Renal cortical epithelial cell (primary cell): ENCODE measurements at places on chromosomes 7 and 10. TPM values are rescaled to one million over a fixed set of nuclear protein-coding genes. Genes with fewer than 3 reads are reported as not detected.
A peak's percentile ranks its signal among the peaks of the same experiment; 100 is the strongest.

DNA sequence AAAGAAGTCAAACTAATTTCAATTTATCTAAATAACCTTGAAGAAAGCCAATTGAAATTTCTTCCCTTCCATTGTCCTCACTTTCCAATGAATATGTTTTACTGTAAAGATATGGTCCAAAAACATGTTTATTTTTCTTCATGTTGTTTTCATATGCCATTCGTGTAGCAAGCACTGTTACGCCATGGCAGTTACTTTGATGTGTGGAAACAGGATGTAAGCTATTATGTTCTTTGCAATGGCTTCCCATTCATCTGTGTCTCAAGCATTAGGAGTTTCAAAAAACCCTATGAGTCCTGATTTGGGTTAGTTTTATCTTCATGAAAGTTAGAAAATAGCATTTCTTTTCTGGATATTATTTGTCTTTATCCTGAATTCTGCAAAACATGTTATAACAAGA lies 31.0 kb downstream of the GPR141 start:
- no peak for DNase-seq

DNA sequence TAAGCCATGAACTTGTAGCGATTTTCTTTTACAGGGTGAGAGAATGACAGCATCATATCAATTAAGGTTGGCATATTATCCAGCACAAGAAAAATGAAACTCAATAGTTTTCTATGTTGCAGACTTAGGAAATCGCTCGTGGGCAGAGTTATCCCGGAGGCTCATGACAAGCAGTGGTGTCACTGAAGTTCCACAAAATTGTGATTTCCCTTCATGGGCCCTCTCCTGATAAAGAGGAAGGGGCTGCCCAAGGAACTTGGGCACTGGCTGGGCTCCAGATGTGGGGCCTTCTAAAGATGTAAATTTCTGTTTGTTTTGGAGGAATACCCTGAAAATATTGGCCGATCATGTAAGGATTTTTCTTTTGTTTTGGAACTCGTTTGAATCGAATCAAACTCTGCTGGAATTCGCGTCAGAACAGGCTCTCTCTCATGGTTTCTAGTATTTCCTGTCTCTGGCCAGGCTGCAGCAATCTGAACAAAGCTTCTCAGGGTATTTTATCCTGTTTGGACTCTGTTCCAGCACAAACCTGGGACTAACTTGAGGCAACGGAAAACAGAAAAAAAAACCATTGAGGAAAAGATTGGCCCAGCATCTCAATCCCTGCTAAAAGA lies 340.6 kb upstream of the NRP1 start:
- DNase-seq, result no peak

DNA sequence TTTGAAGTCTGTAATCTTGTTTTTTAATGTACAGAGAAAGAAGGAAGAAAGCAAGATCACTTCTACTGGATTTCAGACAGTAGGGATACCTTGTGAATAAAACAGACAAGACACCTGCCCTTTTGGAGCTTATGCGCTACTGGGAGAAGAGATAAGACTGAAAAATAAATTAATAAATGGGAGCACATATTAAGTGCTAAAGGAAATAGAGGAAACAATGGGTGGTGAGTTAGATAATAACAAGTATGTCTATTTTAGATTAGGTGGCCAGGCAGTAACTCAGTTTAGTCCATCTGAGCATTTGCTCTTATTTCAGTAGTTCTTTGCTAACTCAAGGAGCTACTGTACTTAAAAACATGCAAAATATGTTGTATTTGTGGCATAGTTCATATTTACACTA lies 15.9 kb downstream of the MIOS start:
- DNase-seq, result no peak

DNA sequence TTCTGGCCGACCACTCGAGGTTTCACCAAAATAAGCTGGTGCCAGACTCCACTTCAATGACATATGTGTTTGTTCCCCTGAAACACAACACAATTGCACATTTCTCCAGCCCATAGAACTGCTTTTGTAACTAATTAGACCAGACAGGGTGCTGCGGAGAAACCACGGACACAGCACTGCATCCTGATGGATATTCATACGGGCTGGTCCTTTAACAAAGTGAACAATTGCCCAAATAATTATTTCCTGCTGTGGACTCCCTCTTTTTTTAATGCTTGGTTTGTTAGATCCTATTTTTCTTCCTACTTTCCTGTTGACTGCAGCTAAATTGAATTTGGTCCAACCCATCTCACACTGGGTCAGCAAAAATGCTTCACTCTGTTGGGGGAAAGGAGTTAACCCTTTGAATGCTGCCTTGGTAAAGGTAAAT lies 198.6 kb upstream of the BMPER start:
- DNase-seq, result no peak

- DNase-seq, result no peak
Measured at GRCh38 chr10:130160775-130161174, 24.6 kb downstream of the GLRX3 start.

GRCh38 chr7:47622946-47623640 lies 41.2 kb upstream of the TNS3 start:
- peak; percentile 75 for DNase-seq

DNA sequence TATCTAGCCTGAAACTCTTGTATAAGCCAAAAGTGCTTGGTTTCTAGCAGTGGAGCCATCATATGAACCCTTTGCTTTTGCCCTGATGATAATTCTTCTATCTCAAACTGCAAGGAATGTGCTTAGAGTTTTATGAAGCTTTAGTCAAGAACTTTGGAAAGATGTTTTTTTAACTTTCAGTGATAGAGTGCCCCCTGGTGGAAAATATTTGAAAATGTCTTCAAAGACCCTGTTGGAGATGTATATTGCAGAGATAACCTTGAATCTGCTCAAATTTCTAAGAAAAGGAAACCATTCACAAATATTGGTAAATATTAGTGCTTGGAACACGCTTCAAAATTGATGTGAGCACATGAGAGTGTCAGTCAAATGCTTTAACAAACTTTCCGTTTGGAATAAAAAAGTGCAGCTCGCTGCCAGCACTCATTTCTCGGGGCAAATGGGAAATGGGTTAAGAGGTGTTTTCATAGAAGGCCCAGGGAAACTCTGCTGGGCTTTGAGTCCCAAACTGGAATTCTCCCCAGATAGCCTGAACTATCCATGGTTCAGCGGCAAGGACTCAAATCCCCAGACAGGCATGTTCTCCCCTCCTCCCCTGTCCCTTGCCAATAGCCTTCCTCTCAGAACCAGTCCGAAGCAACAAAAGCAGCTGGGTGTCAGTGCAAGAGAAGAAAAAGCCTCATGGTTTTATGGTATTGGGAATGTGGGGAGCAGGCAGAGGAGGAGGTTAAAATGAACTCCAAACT lies 129.3 kb downstream of the MYOF start:
- DNase-seq, result peak; percentile 52

DNA sequence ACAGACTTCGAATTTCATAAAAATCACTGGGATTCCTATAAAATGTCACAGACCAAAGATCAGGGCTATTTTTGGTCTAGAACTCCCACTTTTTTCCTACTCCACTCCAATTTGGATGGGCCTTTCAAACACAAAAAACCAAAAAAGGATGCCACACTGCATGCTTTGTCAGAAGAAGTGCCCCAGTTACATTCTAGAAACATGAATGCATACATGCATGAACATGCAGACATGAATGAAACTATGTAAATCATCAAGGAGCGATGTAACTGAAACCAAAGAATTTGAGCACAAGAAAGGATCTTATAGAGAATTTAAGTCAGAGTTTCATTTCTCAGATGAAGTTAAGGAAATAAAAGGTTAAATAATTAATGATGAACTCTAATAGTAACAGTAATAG lies 31.8 kb upstream of the FAM133B start:
- no peak for DNase-seq

INHBA gene
- 2.1 and 19.6 TPM in 2 replicates for total RNA-seq
